Inflammatory macrophage (primary cell): ENCODE measurements at places on chromosomes 1 and 21.

- peak; percentile 45 for DNase-seq
Observed at GRCh38 chr1:101178688-101179491, 57.9 kb upstream of the S1PR1 start.

DNA sequence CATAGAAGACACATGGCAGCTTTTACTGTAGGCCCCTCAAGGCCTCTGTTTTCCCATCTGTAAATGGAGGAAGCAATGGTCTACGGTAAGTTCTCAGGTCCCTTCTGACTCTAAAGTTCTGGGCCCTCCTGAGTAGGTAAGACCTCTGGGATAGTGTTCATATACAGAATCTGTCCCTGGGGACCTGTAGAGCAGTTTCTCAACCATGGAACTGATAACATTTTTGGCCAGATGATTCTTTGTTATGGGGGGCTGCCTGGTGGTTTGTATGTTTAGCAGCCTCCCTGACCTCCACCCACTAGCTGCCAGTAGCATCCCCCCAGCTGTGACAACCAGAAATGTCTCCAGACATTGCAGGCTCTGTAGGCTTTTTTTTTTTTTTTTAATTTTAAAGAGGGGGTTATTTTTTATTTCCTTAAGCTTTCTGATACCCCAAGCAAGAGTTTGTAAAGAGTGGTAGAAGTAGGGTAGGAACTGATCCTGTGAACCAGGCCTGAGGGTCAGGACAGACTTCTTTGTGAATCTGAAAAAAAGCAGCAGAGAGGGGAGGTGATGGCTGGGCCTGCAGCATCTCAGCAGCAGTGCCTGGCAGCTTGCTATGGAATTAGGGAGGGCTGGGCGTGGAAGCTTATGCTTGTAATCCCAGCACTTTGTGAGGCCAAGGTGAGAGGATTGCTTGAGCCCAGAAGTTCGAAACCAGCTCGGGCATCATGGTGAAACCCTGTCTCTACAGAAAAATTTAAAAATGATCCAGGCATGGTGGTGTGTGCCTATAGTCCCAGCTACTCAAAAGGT, 20.2 kb upstream of the TCEA3 start:
- DNase-seq: no peak

DNA sequence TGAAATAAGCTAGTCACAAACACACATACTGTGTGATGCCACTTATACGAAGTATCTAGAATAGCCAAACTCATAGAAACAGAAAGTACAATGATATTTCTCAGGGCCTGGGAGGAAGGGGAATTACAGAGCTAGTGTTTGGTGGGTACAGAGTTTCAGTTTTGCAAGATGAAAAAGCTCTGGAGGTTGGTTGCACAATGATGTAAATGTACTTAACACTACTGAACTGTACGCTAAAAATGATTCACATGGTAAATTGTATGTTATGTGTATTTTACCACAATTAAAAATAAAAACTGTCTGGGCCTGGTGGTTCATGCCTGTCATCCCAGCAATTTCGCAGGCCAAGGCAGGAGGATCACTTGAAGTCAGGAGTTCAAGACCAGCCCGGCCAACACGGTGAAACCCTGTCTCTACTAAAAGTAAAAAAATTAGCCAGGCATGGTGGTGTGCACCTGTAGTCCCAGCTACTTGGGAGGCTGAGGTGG, 15.3 kb upstream of the FHAD1 start:
- DNase-seq: peak; percentile 90

GRCh38 chr21:31755027-31755426, 23.1 kb upstream of the SCAF4 start:
- no peak for DNase-seq

- DNase-seq: no peak
Observed at GRCh38 chr1:104132382-104132973, 382.8 kb downstream of the AMY1C start.

- no peak for DNase-seq
Observed at GRCh38 chr1:11877074-11877473, 18.3 kb upstream of the NPPB start.

GRCh38 chr1:199089393-199090122, 450.7 kb downstream of the PTPRC start:
- DNase-seq: peak; percentile 48

DNA sequence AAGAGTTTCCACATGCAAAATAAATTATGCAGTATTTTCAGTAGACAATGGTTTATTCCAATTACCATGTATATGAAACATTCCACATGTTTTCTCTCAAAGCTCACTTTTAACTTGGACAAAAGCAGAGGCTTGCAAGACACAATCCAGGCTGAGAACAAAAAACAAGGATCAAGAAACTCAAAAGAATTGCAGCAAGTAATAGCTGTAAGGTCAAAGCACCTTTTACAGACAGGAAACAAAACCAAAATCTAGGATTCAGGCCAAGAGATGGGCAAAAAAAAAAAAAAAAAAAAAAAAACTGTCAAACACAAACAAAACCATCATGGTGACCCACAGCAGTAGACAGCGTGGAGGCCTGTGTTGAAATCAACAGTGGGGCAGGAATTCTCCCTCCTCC, 9.3 kb downstream of the RGS1 start:
- DNase-seq: no peak

DNA sequence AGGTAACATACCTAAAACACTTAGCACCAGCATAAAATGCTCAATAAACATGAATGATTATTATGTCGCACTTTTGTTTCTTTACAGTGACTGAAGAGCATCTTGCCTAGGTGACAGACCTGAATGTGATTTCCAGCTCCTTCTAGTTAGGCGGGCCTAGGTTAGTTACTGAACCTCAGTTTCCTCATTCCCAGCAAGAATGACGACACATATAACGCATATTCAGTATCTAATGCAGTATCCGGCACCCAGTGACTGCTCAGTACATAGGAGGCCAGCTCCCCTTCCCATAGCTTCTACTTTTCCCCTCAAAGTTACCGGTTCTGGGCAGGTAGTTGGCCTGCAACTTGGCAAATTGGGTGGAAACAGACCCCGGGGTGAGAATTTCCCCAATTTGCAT, 763 bp downstream of the AUNIP start:
- no peak for DNase-seq

- peak; percentile 2 for DNase-seq
Observed at GRCh38 chr1:56644919-56645676, at the start of gene PRKAA2. PRKAA2 (plus strand) TSS chr1:56645314; CDS start chr1:56645388, 74 bp downstream.

- no peak for DNase-seq
Observed at GRCh38 chr1:225710804-225711203, 57.9 kb upstream of the ENAH start.

GRCh38 chr1:223133306-223133823, 9.7 kb downstream of the TLR5 start:
- DNase-seq: no peak

GRCh38 chr1:116737855-116738321, 16.3 kb upstream of the CD2 start:
- no peak for DNase-seq

DNA sequence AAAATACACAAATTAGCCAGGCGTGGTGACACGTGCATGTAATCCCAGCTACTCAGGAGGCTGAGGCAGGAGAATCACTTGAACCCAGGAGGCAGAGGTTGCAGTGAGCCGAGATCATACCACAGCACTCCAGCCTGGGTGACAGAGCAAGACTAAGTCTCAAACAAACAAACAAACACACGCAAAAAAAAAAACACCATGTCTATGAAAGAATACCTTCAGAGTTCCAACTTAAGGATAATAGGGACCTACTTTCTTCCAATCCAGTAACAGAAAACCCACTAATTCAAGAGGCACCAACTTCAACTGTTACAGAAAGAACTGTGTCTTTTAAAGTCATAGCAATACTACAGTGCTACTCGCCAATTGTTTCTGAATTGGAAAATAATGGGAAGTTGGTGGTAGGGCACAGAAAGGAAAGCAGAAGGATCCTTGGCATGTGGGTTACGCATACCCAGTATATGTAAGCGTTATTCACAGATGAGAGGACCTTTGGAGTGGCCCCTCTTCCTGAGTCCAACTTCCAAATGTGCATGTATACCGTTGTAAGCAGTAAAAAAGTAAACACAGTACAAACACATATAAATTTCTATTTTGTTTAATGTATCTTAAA, 87.0 kb downstream of the ACBD6 start:
- DNase-seq: peak; percentile 36

DNA sequence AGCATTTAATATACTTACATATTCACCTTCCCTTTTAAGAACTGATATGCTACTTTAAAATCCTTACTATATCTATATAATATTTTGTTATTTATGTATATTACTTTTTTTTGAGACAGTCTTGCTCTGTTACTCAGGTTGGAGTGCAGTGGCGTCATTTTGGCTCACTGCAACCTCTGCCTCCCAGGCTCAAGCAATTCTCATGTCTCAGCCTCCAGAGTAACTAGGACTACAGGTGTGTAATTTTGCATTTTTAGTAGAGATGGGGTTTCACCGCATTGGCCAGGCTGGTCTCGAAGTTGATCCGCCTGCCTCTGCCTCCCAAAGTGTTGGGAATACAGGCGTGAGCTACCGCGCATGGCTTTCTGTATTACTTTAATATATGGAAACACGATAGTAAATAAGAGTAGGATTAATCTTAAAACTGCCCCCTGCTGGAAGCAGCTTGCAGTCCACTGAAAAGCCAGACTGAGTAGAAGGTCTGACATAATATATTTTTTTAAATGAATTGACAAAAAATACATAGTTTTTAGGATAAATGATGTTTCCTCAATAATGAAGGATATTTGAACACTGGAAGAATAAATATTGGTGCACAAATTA, 24.4 kb downstream of the RCAN3 start:
- DNase-seq: peak; percentile 39

- DNase-seq: no peak
Observed at GRCh38 chr1:236623371-236624166, 19.3 kb upstream of the HEATR1 start.

- no peak for DNase-seq
Observed at GRCh38 chr1:209611771-209612570, 28.5 kb downstream of the CAMK1G start.

DNA sequence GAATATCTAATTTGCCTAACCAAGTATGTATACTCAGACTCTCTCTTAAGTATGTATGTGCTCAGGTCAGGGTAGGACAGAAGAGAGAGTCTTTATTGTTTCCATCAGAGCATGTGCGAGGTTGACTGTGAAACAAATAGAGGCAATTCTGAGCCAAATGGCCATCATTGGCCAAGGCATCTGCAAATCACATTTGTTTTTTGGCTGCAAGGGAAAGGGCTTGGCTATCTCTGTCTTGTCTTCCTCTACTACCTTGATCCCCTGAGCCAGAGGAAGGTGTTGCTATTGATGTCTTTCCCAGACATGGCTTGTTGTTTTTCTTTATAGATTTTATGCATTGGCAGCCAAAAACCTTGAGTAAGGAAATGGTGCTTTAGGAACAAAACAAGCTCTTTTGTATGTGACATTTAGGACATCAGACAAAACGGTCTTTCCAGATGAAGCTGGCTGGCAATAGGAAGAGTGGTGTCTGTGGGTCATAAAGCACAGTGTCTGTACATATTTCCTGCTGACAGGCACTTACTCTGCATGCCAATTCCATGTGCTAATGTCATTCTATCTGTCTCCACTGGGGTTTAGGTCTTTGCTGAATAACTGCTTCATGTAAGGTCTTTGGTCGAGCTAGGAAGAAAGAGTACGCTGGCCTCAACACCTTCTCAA, 163.3 kb downstream of the BRINP2 start:
- DNase-seq: no peak

- DNase-seq: no peak
Observed at GRCh38 chr21:22225299-22225698, 1227.1 kb downstream of the NCAM2 start.

DNA sequence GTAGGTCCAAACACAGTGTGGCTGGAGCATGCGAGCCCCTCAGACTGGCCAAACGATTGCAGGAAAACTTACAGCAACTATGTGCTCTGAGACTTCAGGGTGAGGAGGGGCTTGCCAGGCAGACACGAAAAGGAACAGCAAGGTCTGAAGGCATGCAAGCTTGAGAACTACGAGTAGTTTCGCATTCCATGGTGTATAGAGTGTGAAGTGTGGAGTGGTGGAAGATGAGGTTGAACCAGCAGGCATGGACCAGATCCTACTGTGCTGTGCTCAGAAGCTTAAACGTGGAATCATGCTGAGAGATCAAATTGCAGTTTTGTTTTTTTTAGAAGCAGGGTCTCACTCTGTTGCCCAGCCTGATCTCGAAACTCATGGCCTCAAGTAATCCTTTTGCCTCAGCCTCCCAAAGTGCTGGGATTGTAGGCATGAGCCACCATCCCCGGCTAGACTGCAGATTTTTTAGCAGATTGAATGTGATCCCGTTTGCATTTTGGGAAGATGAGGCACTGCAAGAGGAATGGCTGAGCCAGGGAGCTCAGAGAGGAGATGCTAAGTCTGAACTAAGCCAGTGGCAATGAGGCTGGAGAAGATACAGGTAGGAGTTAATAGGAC, 5.1 kb upstream of the TFAP2E start:
- no peak for DNase-seq

- DNase-seq: peak; percentile 18
Observed at GRCh38 chr1:235597867-235598553, 51.6 kb downstream of the GNG4 start.

DNA sequence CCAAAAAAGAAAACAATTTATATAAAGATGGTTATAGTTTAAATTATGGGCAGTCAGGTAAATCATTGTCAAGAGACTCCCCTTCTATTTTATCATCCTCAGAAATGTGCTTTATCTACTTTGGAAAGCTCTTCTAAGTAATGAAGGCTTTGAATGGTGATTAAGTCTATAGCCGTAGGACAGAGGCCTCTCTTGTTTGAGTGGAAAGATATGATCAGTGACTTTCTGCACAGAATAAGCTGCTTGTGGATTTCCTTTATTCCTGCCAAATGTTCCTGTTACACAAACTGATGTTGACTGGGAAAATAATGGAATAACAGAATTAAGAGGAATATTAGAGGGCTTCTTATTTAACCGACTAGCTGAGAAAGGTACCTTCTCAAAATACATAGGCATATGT, 174.6 kb upstream of the IVNS1ABP start:
- DNase-seq: no peak
